ENCODE measurements at places on chromosomes 6 and 20. TPM values are rescaled to one million over a fixed set of nuclear protein-coding genes. Genes with fewer than 3 reads are reported as not detected.

DNA sequence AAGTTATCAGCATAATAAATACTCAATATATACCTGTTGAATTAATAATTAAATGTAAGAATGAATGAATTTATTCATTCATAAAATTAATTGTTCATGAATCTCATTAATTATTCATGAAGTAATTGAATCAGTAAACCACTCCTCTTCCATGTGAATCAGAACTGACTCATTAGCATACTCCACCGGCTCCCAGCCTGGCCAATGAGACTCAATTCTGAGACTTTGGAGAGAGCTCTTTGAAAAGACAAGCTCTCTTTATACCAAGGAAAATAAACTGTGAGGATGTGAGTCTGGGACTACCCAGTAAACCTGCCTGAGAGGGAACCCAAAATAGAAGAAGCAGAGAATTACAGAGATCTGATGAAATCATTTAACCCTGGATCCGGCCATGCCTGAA, 8.4 kb upstream of the SLC2A10 start:
- ATAC-seq, result no peak

DNA sequence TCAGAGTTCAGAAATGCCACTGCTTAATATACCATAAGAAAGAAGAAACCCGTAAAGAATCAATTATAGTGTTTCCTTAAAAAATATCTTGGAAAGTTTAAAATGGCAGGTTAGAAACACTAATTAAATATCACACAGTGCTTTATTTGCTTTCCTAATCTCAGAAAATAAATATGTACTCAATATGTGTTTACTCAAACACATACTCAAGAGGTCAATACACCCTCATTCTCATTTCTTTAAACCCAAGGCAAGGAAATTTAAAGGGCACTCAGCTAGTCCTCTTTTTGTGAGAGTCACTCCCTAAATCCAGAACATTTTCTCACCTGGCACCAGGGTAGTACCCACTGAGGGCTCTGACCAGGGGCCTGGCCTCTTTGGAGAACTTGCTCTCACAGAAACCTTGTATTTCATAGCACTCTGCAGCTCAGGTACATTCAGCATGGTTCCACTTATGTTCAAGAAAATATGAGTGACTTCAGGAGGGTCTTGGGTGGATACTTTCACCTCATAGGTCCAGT, 38.2 kb downstream of the ROS1 start:
- no peak for ATAC-seq

DNA sequence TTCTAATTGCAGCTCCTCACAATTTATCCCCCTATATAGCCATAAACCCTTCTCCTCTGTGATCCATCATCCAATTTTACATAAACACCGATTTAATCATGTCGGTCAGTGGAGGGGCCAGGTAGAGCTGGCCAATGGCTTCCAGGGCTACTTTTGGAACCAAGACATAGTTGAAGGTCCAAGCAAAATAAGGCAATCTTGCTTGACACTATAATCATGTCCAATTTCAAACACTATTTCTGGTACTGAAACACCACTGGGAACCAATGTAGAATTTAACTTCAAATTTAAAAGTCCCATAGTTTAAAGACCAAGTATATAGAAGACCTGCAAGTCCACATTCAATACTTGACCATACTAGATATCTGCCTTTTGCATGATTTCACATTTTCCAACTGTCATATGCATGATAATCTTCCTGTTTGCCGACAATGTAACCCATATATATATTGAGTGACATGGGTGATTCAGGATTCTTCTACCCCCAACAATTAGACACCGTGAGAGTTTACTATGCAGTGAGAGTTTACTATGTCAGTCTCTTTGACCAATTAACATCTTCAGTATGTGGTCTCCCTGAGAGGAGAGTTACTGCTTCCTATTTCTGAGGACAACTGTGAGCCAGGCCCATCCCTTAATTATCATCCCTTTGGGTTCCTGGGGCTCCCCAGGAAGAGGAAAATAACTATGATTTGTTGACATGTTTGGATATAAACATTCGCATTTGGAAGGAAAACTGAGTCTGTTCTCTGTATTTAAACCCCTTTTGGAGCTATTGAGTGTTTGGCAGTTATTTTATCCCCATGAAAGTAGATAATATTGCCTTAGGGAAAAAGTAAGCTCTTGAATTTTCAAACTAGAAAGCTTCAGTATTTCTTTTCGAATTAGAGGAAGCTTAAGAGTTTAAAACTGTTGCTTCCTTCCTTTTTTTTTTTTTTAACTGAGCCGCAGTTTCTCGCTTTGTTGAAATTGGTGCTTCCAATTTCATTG, 31.8 kb downstream of the SAMD3 start:
- ATAC-seq, result no peak

DNA sequence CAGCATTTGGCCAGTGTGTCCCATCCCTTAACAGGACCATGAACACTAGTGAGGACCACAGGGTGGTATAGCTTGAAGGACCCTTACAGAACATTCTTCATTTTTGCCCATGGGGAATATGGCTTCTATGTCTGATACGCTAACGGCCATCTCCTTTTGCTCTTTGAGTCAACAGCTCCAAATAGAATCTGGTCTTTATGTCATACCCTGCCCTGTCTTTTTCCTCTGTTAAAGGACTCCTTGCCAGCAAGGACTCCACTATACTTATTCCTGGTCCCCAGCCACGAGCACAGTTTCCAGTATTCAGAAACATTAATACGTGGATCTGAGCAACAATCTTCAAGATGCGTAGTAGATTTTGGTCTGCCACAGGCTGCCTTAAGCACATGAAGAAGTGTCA, 22.5 kb downstream of the SERPINB1 start:
- no peak for ATAC-seq

- no peak for ATAC-seq
These were observed 52.0 kb upstream of the KIF13A start for GRCh38 chr6:18039481-18039880.

DNA sequence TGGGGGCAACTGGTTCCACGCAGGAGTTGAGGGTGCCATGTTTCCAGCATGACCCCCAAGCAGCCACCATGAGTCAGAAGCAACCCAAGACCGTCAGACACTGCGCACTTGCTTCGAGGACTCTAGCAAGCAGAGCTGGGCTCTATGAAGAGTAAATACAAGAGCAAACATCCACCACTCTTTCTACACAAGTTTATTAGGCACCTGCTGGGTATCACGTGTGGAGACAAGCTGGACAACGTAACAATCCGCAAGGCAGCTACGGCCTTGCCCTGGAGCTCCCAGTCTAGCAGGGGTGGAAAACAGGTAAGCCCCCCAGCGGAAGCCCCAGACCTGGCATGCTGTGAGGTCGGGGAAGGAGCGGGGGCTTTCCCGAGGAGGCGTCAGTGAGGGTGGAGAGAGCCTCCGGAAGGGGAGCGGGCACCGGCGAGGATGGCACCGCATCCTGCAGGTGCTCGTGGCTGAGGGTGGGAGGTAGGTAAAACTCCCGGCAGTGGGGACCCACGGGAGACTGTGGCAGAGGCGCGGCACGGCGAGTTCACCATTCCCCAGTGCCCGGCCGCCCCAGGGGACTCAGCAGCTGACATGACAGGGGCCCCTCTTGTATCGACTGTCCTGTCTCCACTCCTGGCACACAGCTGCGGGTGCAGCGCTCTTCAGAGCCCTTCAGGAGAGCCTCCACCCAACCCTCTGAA, 33.6 kb downstream of the GNAS-AS1 start:
- no peak for ATAC-seq

GRCh38 chr6:143677891-143678791, at the start of gene PHACTR2:
Gene PHACTR2, plus strand, starts transcription at chr6:143677965. Its CDS starts 199 bp downstream, at chr6:143678164.
- ATAC-seq, result peak; percentile 86

ARMH2 gene
- total RNA-seq, result not detected

FKBP1C gene
- total RNA-seq, result not detected

NTSR1 gene
- 0.85 TPM for total RNA-seq

All from gastroesophageal sphincter (tissue), 4 donors.